ENCODE measurements at places on chromosomes 13 and 19.

- DNase-seq, result no peak
Observed at GRCh38 chr13:64289702-64290101, 2874.1 kb upstream of the PCDH20 start.

- no peak for DNase-seq
Observed at GRCh38 chr19:12166626-12167025, 3.7 kb downstream of the ZNF136 start.

GRCh38 chr13:67341406-67341805 lies 111.3 kb upstream of the PCDH9 start:
- DNase-seq, result no peak

- DNase-seq, result no peak
Observed at GRCh38 chr13:35191883-35192282, 249.8 kb downstream of the NBEA start.

GRCh38 chr13:109212650-109213049 lies 573.7 kb downstream of the IRS2 start:
- no peak for DNase-seq

DNA sequence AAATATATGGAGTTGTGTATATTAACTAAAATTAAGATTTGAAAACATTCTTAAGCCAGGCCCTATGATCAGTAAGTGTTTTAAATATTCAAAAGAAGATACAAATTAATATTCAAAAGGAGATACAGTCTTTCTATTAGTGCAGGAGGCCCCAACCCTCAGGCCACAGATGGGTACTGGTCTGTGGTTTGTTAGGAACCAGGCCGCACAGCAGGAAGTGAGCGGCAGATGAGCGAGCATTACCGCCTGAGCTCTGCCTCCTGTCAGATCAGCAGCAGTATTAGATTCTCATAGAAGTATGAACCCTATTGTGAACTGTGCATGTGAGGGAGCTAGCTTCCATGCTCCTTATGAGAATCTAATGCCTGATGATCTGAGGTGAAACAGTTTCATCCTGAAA lies 232.9 kb downstream of the FOXO1 start:
- no peak for DNase-seq

- DNase-seq, result no peak
Observed at GRCh38 chr19:42199440-42200115, 17.9 kb downstream of the DEDD2 start.

- DNase-seq, result no peak
Observed at GRCh38 chr19:17214508-17215126, 540 bp upstream of the USE1 start.

DNA sequence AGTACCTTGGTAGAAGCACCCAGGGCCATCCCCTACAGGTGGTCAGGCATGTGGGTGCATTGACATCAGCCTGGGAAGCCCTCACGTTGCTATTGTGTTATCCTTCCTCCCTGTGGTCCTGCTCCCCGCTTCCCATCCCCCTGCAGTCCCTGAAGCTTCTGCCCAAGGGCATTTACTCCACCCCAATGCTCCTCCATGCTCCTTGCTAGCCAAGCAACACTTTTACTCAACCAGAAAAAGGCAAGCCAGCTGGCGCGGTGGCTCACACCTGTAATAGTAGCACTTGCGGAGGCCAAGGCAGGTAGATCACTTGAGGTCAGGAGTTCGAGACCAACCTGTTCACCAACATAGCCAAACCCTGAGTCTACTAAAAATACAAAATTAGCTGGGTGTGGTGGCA lies 54.8 kb upstream of the LATS2 start:
- no peak for DNase-seq

Data from NCI-H774 (cell line).